Thymus (tissue), 14 donors: ENCODE measurements at places on chromosomes 11 and 22.
A peak's percentile ranks its signal among the peaks of the same experiment; 100 is the strongest.

GRCh38 chr11:34446386-34446785 lies 7.7 kb downstream of the CAT start:
- no peak for DNase-seq

DNA sequence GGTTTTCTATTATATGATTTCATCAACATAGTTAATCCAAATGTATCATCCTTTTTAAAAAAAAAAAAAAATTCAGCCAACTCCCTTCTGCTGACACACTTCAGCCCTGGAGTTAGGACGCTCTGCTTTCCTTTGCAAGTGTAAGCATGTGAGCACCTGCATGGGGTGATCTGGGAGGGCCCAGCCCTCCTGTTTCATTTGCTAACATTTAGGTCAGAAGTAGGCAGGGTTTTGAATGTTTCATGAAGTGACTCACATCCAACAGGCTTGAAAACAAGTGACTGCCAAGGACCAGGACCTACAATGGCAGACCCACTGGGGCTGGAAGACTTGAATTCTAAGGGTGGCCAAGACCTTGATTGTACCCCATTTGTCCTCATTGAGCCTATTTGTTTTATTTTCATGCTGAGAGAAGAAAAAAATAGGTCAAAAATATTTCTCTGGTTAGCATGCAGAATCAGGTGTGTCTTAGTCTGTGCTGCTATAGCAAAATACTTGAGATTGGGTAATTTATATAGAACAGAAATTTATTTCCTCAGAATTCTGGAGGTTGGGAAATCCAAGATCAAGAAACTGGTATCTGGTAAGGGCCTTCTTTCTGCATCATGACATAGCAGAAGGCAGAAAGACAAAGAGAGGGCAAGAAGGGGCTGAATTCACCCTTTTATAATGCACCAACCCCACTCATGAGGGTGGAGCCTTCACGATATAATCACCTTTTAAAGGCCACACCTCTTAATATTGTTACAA lies 137.6 kb downstream of the CD44 start:
- DNase-seq, result peak; percentile 63

GRCh38 chr22:36455571-36456463 lies 25.6 kb downstream of the TXN2 start:
- DNase-seq, result no peak

GRCh38 chr11:77557553-77557952 lies 32.2 kb upstream of the AQP11 start:
- DNase-seq, result no peak

GRCh38 chr11:61281581-61282250 lies 13.4 kb downstream of the VWCE start:
- DNase-seq, result no peak

- DNase-seq, result no peak
Measured at GRCh38 chr11:121522043-121522941, 69.5 kb upstream of the SORL1-AS1 start.

DNA sequence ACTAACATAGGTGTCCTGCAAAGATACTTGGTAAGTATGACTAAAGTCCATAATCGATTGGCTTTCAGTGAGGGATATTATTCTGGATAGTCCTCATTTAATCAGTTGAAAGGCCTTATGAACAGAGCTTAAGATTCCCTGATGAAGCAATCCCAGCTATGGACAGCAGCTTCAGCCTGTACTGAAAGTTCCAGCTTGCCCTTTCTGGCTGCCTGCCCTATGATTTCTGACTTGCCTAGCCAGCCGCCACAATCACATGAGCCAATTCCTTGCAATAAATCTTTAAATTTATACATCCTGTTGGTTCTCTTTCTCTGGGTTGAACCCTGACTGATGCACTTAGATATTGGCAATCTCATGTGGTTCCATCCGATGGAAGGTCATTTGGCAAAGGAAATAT lies 759.0 kb upstream of the API5 start:
- no peak for DNase-seq

DNA sequence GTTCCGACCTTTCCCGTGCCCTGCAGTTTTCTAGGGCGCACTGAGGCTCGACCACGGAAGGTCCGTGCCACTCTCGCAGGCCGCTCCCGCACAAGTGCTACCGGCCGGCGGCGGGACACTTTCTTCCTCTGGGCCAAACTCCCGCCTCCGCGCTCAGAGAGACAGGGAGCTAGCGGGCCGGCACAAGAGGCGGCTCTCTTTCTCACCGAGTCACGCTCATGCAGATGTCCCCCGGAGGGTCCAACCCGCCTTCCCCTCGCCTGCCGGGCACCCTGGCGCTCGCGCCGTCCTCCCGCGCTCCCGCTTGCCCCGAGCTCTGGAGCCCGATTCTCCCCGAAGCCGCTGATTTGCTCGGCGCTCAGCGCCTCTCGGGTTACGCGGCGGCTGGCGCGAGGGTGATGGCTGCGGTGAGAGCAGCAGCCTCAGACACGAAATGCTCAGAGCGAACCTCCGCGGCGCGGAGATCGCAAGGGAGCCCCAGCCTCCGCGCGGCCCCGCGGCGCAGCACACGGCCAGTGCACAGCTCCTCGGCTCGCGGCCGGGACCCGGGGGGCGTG lies 1.0 kb downstream of the LMO1 start:
- DNase-seq, result peak; percentile 14

DNA sequence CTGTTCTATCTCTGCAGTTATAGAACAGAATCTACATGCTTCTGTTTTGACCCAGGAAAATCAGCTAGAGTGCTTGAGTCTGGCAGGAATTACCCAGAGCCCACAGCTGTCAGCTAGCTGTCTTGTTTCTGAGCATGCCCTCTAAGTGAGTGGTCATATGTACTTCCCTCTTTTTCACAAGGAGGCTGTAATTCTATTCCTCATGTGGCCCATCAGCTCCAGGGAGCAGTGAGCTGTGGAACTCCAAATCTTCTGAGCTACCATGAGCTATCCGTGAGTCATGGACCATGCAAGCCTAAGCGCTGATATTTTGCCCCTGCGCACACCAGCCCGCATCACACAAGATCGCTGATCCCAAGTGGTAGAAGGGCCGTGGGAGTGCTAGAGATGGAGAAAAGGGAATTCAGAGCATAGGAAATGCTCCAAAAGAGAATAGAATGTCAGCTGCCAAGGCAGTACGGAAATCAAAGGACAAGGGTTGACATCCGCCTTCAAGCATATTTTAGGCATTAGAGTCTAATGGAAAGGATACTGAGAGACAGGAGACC lies 5.4 kb downstream of the FJX1 start:
- no peak for DNase-seq

DNA sequence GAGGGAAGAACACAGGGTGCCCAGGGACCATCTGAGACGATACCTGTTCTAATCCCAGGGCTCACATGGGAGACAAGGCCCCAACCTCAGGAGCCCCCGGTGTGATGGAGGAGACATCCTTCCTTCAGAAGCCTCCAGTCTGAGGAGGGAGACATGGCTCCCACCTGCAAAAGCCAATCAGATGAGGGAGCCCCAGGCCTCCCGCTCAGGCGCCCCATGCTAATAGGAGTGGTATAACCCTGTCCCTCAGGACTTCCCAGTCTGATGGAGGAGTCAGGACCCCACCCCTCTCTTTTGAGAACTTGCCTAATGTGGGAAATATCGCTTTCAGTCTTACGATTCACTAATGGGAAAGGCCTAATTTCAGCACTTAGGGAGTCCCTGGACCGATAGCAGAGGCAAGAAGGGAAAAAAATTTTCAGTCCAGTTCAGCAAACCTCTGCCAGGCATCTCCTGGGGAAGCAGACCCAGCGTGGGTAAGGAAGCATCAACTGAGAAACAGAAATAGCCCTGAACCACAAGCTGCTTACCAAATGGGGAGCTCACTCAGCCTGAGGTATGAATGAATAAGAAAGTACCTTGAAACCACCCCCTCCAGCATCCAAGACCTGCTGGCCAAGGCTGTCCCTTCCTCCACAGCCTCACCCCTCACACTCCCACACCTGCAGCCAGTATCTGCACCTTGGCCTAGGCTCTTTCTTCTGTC lies 5.9 kb downstream of the ARRB1 start:
- DNase-seq, result no peak
